ENCODE measurements at places on chromosomes 12 and 14.

GRCh38 chr12:48296586-48297282 is 54.0 kb downstream of the ZNF641 start:
- no peak for DNase-seq

DNA sequence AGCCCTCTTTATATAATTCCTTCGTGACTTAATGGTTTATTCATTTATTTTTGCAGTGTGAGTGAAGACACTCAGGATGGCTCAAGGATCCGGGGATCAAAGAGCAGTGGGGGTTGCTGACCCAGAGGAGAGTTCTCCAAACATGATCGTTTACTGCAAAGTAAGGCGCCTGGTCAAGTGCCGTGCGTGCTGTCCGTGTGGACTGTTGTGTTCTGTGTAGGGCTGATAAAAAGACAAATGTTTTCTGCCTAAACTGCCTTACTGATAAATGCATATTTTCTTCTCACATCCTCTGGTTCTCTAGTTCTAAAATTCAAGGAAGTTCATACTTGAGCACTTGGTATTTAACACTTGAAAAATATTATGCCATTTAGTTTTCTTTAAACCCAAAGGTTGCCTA is 32.5 kb downstream of the RGS6 start:
- DNase-seq, result no peak

GRCh38 chr12:32450363-32450762 is 51.0 kb downstream of the FGD4 start:
- no peak for DNase-seq

DNA sequence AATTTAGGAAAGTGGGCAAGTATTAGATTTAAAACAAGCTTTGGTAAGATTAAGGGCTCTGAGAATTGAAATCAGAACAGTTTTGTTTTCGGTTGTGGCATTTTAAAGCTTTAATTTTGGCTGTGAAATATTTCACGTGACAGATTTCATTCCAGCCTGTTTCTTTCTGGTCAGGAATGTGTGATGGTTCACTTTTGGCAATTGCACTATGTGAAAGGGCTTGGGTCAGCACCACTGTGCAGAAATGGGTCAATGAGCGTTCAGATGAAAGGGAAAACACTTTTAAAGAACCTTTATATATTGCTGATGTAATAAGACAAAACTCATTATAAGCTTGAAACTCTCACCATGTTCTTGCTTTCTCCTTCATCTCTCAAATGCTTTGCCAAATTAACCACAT is 17.1 kb downstream of the NUBPL start:
- no peak for DNase-seq

GRCh38 chr14:57574617-57575288 is 81.1 kb upstream of the CCDC198 start:
- DNase-seq, result no peak

DNA sequence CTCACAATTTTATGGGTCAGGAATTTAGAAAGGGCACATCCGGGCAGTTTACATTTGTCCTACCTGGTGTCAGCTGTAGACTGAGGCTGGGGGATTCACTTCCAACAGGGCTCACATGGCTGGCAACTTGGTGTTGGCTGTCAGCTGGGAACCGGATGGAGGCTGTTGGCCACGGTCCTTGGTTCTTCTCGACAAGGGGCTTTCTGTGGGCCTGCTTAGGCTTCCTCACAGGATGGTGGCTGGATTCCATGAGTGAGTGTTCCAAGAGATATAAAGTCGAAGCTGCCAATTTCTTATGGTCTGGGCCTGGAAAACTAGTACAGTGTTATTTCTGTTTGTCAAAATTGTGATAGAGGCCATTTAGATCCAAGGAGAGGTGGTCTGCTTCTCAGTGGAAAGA is 127.9 kb downstream of the PTCSC3 start:
- DNase-seq, result no peak
